Stimulated activated CD4-positive, alpha-beta T cell treated with anti-CD3 and anti-CD28 coated beads, Interleukin-2, amount 100 ng/mL, for 48 hours (primary cell): ENCODE measurements at places on chromosomes 3 and 15.

DNA sequence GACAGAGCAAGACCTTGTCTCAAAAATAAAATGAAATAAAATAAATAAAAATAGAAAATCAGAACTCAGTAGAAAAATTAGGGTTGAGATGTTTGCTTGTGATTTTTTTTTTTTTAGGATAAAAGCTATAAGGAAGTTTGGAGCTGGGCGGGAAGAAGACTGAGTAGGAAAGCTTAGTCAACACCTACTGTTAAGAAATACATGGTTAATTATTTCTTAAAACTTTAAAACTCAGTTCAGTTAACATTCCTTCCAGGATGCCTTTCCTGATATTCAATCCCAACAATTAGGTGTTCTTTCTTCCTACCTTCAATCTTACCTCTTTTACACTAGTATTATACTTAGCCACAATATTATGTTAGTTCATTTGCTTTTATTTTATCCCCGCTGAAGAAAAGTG is 246.2 kb downstream of the LSAMP start:
- no peak for DNase-seq

GRCh38 chr3:186360779-186361178 is 1.3 kb downstream of the DGKG start:
- no peak for DNase-seq

DNA sequence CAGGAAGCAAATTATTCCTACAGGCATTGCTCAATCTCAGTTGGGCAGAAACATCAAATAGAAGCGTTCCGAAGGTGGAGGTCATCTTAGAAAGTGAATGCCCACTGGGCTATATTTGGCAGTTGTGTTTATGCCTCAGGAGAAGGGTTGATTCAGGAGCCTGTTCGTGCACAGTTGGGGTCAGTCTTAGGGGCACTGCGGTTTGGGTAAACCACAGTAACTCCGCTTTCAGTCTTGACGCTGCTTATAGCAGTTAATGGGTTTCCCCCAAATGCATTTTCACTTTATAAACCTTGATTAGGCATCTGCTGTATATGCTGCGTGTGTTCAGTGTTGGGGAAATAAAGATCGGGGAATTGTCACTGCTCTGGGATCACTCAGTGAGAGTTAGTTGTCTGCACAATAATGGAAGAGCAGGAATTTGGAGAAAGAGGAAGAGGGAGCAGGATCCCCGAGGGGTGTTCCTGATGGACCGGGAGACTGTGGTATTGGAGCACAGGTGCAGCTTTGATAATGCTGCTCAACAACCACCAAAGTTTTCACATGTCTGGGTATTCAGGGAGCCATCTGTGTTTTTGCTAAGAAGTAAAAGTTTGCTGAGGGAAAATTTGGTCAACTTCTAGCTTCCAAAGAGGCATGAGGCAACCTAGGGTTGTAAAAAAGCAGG is 124.3 kb upstream of the EIF1B start:
- no peak for DNase-seq

DNA sequence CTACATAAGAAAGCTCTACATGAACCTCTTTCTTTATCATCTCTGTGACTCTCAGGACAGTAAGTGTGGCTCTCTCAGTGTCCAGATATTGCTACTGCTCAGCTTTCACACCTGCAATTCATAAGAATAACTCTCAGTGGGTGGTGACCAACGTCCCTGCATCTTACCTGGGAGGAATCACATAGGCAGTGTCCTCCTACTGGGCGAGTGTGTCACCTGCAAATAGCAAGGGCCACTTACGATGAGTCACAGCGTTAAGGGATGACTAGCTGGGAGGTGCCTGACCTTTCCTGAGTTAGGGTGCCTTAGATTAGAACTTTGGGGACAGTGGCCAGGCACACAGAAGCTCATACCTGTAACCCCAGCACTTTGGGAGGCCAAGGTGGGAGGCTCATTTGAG is 90.8 kb upstream of the C3orf80 start:
- no peak for DNase-seq

GRCh38 chr3:14404186-14404585 is 1.8 kb downstream of the SLC6A6 start:
- DNase-seq, result no peak

GRCh38 chr3:123818921-123819429 is 65.2 kb downstream of the MYLK start:
- no peak for DNase-seq

- no peak for DNase-seq
Measured at GRCh38 chr3:107600780-107601179, 78.0 kb downstream of the BBX start.

GRCh38 chr3:99902091-99902490 is 84.4 kb downstream of the CMSS1 start:
- DNase-seq, result no peak

DNA sequence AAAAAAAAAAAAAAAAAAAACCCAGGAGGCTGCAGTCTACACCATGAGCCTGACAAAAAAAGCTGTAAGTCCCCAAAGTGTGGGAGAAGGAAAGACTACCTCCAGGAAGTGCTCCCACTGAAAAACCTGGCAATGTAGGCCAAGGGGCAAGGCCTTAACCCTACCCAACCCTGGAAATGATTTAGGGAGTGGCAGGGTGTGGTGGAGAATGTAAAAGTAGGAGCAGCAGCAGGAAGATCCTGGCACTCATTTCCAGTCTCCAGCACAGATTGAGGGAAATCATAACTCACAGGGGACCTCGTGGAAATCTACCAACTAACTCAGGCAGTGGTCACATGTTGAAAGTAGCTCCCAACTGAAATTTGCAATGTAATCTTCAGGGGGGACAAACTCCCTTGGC is 839.5 kb downstream of the EPHA3 start:
- DNase-seq, result no peak

DNA sequence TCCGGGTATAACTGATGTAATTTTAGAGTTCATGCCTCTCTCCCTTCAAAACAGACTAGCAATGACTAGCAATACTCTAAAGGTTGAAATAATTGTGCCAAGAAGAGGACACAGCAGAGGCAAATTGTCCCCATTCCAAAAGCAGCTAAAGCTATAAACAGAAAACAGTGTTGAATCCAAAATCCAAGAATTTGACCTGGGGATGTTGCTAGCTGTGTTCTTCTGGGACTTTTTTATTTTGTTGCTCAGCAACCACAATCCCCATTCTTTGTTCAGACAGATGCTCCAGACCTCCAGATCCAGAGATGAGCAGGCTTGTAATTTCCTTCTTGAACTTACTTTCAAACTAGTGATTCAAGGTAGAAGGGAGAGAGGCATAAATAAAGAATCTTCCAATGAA is 191.5 kb downstream of the FOXB1 start:
- no peak for DNase-seq

- DNase-seq, result no peak
Measured at GRCh38 chr3:36575241-36575640, 189.1 kb downstream of the DCLK3 start.

DNA sequence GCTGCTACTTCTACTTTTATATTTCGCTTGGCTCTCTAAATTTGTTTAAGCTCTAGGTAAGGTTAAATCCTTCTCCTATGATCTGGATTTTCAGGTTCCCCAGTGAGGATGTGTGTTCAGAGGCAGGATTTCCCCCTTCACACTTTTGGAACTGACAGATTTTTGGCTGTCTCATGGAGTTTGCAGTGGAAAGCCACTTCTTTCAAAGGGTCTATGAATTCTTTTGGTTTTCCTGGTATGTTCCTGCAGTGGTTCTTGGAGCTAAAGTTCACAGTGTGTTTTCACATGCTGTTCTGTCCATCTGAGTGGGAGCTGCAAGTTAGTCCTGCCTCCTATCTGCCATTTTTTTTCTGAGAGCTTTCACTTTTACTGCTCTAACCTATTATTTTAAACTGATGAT is 21.6 kb upstream of the TIGIT start:
- no peak for DNase-seq

GRCh38 chr3:117898722-117899522 is 1135.7 kb downstream of the IGSF11 start:
- DNase-seq, result no peak

DNA sequence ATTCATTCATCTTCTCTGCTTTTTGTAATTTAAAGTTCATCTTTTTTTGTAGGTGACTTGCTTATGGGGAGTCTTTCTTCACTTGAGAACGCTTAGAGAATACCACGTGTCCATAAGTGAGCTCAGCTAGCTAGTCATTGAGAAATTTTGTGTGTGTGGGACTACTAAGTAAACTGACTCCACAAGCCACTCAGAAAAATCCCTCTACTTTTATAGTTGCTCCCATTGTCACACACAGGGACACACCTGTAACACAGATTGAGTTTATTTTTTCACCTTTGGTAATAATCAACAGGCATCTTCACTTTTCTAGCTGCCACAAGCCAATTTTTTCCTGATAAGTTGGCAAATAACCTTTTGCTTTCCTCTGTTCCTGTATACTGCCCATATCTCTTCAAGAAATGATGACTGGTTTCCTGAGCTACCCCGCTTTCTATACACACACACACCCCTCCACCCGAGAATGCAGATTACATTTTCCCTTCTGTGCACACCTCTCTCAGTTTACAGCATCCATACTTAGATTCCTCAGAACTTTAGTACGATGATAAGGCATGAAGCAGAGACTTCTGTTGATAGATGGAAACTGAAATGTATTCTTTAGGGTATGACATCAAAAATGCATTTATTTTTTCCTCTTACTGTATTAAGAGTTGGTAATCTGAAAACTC is 4.6 kb downstream of the TSC22D2 start:
- DNase-seq, result no peak

DNA sequence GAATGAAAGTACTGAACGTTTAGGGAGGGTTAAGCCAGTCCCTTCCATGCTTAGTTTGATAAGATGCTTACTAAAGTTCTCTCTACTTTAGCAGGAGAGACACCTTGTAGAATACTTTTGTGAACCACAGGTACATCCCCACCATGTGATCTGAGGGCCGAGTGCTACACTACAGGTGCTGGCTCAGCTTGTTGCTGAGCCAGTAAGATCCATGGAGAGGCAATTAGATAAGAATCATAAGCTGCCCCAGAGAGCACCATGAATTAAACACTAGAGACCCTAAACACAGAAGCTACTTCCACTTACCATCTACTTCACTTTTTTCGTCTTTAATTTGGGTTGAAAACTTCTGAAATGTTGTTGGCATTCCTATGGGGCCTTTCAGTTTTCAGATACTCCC is 70.5 kb upstream of the GOLGA8B start:
- no peak for DNase-seq

DNA sequence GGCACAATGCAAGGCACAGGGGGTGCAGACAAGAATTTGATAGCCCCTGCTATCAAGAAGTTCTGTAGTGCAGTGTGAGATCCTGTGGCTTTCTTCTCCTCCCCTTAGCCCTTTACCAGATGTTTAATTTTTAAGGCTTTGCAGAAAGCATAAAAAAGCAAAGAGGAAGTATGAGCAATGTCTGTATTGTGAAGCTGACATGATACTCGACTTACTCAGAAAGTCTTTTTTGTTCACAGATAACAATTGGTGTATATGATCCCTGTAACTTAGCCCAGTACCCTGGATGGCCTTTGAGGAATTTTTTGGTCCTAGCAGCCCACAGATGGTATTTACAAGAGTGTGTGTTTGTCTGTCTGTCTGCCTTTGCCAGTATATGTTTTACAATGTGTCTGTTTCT is 58.9 kb downstream of the ATG7 start:
- DNase-seq, result no peak

DNA sequence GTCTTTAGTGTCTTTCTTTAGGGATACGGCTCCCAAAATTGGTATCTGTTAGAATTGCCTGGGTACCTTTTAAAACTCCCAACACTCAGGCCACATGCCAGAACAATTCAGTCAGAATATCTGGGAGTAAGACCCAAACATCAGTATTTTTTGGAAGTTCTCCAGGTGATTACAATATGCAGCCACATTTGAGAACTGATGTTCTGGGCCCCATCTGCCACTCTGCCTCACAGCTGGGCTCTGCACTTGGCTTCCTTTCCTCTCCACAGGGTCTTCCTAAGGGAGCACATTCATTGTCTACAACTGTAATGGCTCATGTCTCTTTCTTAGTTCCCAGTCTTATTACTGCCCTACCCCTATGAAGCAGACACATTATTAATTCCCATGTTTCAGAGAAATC is 394.5 kb downstream of the MFSD1 start:
- DNase-seq, result no peak

DNA sequence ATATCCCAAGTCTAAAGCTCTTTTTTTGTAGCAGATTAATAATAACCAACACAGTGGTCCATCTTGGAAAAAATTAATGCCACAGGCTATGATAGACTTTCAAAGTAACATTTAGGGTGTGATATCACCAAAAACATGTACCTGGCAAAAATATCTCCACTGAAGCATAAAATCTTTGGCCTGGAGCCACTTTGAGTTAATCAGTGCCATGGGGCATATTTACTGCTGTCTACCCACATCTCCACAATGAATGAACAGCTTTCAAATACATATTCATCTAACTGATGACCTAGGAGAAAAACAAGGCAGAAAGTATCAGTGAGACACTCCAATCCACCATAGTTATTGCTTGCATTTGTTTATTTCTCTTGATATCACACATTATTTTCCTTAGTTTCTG is 296.0 kb upstream of the MDFIC2 start:
- no peak for DNase-seq

DNA sequence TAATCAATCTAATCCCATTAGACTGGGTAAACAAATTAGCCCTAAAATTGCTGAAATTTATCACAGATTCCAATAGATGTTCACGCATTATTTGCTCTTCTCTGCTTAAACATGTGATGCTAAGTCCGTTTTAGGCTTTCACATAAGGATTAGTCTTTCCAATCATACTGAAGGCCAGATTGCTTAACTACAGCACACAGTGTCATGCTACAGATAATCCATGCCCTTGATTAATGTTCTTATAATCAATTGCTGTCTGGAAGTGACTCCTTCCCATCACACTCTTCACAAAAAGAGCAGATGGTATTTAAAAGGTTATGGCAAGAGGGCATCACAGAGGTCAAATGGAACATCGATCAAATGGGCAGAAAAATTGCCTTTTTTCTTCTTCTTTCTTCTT is 471.5 kb upstream of the ROBO1 start:
- no peak for DNase-seq

DNA sequence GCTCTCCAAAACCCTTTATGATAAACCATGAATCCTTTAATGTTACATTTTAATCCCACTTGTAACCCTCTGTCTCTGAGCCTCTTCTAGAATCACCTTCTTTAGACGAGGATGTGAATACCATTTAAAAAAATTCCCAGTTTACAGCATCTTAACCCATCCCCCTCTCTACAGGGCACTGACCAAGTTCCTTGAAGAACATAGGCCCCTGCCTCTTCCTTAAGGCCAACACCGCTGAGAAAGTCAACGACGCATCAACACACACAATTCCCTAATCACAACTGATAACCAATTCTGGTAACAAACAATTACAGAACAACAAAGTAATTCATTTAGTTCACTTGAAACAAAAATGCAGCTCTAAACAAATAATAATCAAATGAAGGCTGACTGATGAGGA is 130.3 kb downstream of the DLG1 start:
- DNase-seq, result no peak

GRCh38 chr15:98123834-98124233 is 163.3 kb downstream of the ARRDC4 start:
- no peak for DNase-seq
